Breast epithelium (tissue), 4 donors: ENCODE measurements at places on chromosomes 1 and 21.

- H3K27me3 ChIP-seq: no peaks in the 10 kb centered on the region
- H3K27ac ChIP-seq: peak overlapping the region; percentile 98
- peak overlapping the region; percentile 82 for H3K4me3 ChIP-seq
Observed at GRCh38 chr1:207820568-207821463, 69.0 kb downstream of the CD46 start.

DNA sequence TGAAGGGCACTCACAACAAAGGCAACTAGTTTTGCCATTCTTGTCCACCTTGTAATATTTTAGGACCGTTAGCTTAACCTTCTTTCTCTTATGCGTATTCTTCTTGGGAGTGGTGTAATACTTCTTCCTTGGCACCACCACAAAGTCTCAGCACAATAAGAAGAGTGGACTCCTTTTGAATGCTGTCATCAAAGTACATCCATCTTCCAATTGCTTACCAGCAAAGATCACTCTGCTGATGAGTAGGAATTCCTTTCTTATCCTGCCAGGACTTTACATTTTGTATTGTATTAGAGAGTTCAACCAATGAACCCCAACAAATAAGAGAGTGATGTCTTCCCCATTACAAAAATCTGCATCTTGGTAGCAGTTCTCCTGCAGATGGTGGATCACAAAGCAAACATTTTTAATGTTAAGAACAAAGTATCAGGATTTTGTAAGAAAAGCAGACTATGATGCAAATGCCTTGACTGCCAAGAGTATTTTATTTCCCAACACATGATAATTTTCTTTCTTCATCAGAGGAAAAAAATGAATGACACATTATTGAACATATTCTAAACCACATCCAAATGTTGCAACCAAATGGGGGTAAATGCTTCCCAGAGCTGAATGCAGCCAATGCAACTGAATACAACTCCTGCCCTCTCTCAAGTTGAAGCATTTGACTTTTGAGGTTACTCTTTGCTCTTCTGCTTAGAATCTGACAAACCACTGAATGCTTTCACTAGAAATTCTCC lies 5.1 kb upstream of the ARNT start:
- DNase-seq: no peak
- no peaks in the 10 kb centered on the region for H3K27me3 ChIP-seq
- no peak overlapping the region for H3K4me3 ChIP-seq
- H3K27ac ChIP-seq: peak overlapping the region; percentile 69

DNA sequence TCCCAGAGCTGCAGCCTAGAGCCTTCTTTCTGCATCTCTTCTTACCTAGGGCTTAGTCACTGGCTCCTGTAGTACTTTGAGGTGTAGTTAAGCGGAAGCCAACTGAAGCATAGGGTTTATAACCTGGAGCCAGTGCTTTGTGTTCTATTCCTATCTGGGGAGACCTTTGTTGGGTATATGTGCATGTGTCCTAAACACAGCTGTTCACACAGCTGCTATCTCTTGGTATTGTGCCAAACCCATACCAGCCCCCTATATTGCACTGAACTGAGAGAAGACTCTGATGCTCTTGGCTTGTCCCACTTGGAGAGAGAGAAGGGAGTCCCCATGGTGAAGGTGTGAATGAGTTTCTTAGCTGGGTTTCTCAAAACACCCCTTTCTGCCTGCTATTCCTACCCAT lies 17.2 kb upstream of the NFASC start:
- H3K27ac ChIP-seq: no peak overlapping the region
- no peaks in the 10 kb centered on the region for H3K27me3 ChIP-seq
- DNase-seq: no peak
- H3K4me3 ChIP-seq: no peak overlapping the region
- no peaks in the 10 kb centered on the region for H3K4me1 ChIP-seq

DNA sequence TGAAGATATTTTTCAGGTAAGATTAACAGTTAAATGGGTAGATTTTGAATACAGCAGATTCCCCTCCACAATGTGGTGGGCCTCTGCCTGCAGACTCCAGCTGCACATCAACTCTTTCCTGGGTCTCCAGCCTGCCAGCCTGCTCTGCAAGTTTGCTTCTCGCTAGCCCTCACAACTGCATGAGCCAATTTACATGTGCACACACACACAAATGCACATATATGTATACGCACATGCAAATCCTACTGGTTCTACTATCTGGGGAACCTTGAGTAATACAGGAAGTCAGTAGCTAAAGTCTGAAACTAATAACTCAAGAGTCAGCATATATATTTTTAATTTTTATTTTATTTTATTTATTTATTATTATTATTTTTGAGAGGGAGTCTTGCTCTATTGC lies 34.8 kb upstream of the QSOX1 start:
- no peak overlapping the region for H3K4me3 ChIP-seq
- H3K27ac ChIP-seq: no peak overlapping the region
- H3K36me3 ChIP-seq: no peaks in the 10 kb centered on the region
- DNase-seq: no peak
- H3K4me1 ChIP-seq: no peaks in the 10 kb centered on the region

DNA sequence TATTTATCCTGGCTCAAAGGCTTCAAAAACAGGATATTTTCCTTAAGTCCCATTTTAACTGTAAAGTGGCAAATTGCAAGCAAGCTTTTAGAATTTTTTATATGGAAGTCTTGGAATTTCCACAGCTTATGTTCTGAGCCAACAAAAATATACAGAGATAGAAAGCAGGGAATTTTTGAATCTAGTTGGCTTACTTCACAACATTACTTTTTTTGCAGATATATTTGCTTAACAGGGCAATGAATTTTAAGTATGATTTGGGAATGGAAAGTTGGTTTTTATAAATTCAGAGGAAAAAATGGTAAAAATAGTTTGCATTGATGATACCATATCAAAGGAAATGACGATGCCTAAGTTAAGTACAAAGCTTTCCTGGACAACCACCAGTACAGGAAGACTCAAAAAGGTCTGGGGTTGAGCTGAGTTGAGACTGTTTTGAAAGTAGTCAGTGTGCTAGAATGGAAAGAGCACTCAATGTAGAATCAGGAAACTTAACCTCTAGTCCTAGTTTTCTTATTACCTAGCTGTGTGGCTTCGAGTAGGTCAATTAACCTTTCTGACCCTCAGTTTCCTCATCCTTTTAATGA lies 11.0 kb upstream of the VCAM1 start:
- no peak overlapping the region for H3K27ac ChIP-seq
- H3K27me3 ChIP-seq: no peaks in the 10 kb centered on the region
- no peaks in the 10 kb centered on the region for H3K4me1 ChIP-seq
- no peak overlapping the region for H3K4me3 ChIP-seq

DNA sequence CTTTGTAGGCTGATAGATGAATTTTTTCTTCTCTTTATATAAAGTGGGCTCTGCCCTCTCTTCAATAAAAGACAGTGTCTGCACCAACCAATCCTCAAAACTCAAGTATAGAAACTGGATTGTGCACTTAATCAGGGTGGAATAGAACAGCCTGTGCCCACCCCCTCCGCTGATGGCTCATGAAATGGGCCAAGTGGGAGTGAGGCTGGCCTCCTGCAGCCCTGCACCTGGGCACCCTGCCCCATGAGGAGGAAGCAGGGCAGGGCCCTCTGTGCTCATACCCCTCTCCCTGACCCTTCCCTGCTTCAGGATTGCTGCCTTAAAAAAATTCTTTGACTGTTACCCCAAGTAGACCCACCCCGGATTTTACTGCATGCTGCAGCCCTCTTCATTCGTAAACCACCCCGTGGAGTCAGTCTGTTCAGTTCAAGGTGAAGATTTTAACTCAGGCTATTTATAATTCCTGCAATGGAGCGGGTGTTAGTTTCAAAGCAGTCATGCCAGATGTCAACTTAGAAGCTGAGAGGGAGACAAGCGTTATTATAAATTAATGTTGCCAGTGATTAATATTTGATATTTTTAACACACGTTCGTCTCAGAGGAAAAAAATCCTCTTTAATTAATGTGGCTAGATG lies 15.8 kb downstream of the PROK1 start:
- H3K36me3 ChIP-seq: no peaks in the 10 kb centered on the region
- H3K4me1 ChIP-seq: no peaks in the 10 kb centered on the region
- no peak overlapping the region for H3K27ac ChIP-seq
- no peak for DNase-seq
- H3K27me3 ChIP-seq: no peaks in the 10 kb centered on the region
- H3K4me3 ChIP-seq: no peak overlapping the region

DNA sequence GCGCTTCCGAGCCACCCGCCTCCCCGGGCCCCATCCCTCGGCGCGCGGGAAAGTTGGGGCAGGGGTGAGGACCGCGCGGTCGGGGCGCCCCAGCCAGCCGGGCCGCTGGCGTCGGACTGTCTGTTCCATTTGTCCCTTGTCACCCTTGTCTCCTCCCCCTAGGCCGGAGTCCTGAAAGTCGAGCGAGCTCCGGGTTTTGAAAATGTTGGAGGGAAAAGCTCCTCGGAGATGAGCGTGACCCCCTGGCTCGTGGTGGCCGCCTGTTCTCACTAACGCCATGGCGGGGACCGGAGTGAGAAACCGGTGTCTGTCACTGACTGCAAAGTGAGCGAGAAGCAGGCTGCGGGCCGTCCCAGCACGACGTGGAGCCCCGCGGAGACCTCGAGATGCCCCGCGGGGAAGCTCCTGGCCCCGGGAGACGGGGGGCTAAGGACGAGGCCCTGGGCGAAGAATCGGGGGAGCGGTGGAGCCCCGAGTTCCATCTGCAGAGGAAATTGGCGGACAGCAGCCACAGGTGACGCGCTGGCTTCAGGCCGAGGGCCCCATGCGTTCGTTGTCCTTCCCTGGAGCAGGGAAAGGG lies 491 bp downstream of the PER3 start:
- no peaks in the 10 kb centered on the region for H3K36me3 ChIP-seq
- DNase-seq: peak; percentile 64
- H3K4me3 ChIP-seq: peak overlapping the region; percentile 72
- H3K4me1 ChIP-seq: peaks cover 5% of the 10 kb centered on the region
- H3K27ac ChIP-seq: peak overlapping the region; percentile 94

- no peaks in the 10 kb centered on the region for H3K4me1 ChIP-seq
- H3K27ac ChIP-seq: no peak overlapping the region
- no peak for DNase-seq
- H3K36me3 ChIP-seq: no peaks in the 10 kb centered on the region
- no peak overlapping the region for H3K4me3 ChIP-seq
- peaks cover 32% of the 10 kb centered on the region for H3K27me3 ChIP-seq
Observed at GRCh38 chr1:153265457-153265856, 6.0 kb downstream of the LORICRIN start.

- H3K27me3 ChIP-seq: no peaks in the 10 kb centered on the region
- H3K4me3 ChIP-seq: no peak overlapping the region
- no peaks in the 10 kb centered on the region for H3K36me3 ChIP-seq
- H3K4me1 ChIP-seq: no peaks in the 10 kb centered on the region
Observed at GRCh38 chr1:59481881-59482505, 185.1 kb downstream of the FGGY start.

DNA sequence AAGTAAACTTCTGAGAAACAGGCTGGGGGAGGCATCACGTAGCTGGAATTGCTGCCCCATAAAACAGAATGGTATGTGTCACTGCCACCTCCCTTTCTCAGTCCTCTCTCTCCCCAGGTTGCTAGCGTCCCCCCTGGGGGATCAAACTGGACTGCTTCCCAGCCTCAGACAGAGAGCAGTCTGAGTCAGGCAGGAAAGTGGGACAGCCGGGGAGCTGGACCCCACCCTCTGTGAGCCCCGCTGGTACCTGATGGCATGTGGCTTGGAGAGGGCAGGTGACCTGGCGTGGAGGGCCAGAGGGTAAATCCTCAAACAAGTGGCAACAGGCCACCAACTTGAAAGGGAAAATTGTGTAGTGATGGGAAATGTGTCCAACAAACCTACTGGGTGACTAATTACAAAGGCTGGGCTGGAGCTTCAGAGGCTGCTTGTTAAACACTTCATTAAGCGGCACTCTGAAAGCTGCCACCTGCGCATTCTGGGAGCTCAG lies 1.0 kb upstream of the SFN start:
- H3K4me1 ChIP-seq: no peaks in the 10 kb centered on the region
- H3K36me3 ChIP-seq: no peaks in the 10 kb centered on the region

GRCh38 chr1:59769736-59770095 lies 45.0 kb upstream of the HOOK1 start:
- no peaks in the 10 kb centered on the region for H3K27me3 ChIP-seq
- no peak overlapping the region for H3K27ac ChIP-seq
- no peak overlapping the region for H3K4me3 ChIP-seq
- no peaks in the 10 kb centered on the region for H3K36me3 ChIP-seq
- DNase-seq: no peak
- H3K4me1 ChIP-seq: no peaks in the 10 kb centered on the region

- no peak overlapping the region for H3K27ac ChIP-seq
- H3K4me3 ChIP-seq: no peak overlapping the region
- no peaks in the 10 kb centered on the region for H3K27me3 ChIP-seq
Observed at GRCh38 chr1:181062836-181063428, 25.6 kb upstream of the IER5 start.

DNA sequence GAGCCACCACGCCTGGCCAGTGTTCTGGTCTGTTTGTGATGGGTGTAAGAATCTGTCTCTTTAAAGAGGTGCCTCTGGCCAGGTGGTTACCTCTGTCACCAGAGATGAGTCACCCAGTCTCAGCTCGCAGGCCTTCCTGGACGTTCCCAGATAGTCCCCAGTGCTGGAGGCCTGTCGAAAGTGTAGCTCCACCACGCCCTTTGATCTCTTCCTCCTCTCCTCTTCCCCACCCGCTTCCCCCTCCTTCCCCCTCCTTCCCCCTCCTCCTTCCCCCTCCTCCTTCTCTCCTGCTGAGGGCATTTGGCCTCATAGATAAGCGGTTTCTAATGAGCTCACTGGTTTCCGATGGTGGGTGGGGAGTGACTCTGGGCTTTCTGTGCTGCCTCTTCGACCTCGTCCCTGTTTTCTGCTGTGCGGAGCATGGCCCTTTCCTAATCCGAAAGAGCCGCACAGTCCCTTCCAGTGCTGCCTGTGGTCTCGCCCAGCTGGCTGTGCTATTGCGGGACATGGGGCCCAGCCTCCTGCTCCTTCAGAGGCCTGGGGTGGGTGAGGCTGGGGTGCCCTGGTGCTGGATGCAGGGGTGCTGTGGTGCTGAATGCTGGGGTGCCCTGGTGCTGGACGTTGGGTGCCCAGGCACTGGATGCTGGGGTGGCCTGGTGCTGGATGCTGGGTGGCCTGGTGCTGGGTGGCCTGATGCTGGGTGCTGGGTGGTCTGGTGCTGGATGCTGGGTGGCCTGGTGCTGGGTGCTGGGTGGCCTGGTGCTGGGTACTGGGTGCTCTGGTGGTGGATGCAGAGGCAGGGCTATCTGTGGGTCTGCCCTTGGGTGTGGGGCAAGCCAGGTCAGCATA lies 19.2 kb downstream of the AGPAT3 start:
- H3K4me1 ChIP-seq: peaks cover 4% of the 10 kb centered on the region
- H3K4me3 ChIP-seq: no peak overlapping the region
- H3K27ac ChIP-seq: peak overlapping the region; percentile 53
- no peak for DNase-seq

DNA sequence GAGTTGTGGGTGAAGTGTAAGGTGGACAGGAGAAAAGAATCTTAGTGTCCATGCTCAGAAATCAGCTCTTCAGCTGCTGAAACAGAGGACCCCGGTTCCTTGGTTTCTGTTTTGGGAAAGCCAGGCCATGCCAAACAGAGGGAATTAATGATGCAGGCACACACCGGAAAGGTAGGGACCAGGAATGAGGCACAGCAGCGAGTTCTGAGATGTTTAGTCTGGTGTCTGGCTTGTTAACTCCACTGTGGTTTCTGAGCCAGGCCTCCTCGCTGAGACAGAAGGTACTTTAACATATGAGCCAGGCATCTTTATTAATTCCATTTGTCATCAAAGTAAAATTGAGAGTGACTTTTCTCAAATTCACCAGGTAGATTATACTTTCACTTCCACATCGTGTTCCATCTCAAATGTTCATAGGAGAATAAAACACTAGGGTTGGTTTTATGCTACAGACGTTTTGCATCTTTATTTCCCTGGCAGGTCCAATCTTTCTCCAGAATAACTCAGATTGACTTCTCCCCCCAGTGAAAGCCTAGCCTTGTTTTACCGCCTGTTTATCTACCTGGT lies 23.5 kb downstream of the LRRC8D start:
- DNase-seq: no peak
- H3K36me3 ChIP-seq: no peaks in the 10 kb centered on the region
- H3K27ac ChIP-seq: peak overlapping the region; percentile 75
- peak overlapping the region; percentile 85 for H3K4me3 ChIP-seq
- H3K4me1 ChIP-seq: no peaks in the 10 kb centered on the region
